ENCODE measurements at places on chromosomes 5 and 9.

DNA sequence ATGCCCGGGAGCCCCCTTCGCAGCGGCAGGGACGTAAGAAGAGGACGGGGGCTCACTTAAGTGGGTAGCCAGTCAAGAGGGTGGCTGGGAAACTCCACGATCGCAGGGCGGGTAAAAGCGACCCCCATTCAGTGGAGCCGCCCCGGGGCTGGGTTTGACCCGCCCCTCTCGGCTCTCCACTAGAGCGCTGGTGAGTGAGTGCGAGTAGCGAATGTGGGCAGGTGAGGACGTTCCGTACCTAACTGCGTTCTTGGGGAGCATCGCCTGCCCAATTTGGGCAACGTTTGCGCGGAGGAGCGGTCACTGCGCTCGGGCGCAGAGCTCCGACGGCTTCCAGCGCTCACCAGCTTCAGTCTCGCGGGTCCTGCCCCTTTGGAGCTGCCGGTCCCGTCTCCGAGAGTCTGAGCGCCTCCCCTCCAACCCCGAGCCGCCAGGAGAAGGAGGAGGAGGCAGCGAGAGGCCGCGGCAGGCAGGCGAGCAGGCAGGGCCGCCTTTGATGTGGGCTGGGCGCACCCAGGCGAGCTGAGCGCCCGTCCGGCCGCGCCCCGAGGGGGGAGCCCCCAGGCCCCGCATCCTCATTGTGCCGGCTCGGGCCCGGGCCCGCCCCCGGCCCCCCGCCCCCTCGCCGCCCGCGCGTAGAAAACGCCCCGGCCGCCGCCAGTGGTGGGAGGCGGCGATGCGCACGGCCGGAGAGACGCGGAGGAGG lies at the start of gene FGF18:
TSS of gene FGF18 (plus strand) at position 666 of the 706 bp plus-strand sequence. CDS start 553 bp downstream, outside the sequence.
- no peak for DNase-seq

- no peak for DNase-seq
These were observed 106.1 kb upstream of the PRRC1 start for GRCh38 chr5:127411381-127411780.

- no peak for DNase-seq
These were observed 83.2 kb upstream of the TAS2R1 start for GRCh38 chr5:9713356-9713755.

DNA sequence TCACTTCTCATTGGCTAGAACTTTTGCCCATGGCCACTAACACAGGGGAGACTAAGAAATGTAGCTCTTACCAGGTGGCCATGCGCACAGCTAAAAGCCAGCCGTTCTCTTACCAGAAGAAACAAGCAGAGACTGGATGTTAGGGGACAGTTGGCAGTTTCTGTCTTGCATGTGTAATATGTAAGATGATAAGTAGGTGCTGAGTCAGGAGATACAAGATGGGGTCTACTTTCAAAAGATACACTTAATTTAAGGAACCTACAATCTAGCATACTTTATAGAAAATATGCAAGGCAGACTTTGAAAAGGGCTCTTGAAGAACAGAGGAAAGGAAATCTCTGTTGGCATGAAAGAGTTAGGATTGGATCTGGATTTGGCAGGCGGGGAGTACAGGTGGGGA lies 244.5 kb downstream of the ZSWIM6 start:
- DNase-seq, result no peak

- no peak for DNase-seq
These were observed 209.9 kb upstream of the VLDLR start for GRCh38 chr9:2411459-2412215.

DNA sequence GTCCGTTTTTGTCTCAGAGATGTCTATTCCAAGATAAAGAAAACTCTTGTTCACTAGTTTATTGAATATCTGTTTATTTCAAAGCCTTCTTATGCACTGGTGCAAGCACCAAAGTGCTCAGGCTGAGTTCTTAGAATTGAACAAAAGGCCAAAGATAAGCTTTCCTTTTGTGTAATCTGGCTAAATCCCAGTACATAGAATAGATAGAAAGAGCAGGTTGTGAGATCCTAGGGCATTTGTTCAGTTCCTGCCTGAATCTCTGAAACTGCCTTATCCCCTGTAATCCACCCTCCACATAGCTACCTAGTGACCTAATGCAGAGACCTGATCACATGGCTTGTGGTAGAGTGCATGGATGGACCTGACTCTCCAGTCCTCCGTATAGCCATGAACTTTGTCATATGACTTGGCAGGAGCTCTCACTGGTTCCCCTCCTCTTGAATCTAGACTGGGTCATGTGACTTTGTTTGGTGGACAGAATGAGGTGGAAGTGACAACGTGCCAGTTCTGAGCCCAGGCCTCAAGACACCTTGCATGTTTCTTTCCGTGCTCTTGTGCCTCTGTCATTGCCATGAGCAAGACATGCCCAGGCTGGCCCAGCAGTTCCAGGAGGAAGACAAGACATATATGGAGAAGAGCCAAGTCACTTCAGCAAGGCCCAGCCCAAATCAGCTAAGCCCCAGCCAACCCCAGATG lies 139.3 kb upstream of the SHB start:
- no peak for DNase-seq
